Endothelial cell of umbilical vein (primary cell): ENCODE measurements at places on chromosomes 3 and 15. TPM values are rescaled to one million over a fixed set of nuclear protein-coding genes. Genes with fewer than 3 reads are reported as not detected.

CPEB1 gene
- total RNA-seq: not detected in 2 replicates

HEMK1 gene
- 12.0 and 15.2 TPM in 2 replicates for total RNA-seq

DNA sequence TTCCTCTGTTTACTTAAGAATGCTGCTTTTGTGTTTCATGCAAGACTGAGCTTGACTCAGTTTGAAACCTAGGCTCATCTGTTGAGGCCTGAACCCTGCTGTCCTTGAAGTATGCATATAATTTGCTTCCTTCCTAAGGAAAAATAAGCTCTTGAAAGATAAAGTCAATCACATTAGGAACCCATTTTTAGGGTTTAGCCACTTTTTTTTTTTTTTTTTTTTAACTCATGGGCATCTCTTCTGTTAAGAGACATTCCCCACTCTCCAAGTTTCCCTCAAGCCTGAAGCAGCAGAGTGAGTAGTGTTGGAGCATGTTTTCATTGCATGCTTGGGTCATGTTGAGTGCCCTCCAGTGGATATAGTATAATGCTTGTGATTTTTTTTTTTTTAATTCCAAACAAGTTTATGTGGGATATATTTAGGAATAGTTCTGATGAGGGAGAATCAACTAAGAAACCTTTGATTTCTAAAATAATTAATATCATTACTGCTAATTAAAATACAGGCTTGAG lies 3.6 kb downstream of the CTNNB1 start:
- peak; percentile 71 for DNase-seq

SPATA12 gene
- total RNA-seq: 0.14 TPM in 1 of 2 replicates, not detected in the other

TMEM266 gene
- total RNA-seq: not detected in 2 replicates

DNA sequence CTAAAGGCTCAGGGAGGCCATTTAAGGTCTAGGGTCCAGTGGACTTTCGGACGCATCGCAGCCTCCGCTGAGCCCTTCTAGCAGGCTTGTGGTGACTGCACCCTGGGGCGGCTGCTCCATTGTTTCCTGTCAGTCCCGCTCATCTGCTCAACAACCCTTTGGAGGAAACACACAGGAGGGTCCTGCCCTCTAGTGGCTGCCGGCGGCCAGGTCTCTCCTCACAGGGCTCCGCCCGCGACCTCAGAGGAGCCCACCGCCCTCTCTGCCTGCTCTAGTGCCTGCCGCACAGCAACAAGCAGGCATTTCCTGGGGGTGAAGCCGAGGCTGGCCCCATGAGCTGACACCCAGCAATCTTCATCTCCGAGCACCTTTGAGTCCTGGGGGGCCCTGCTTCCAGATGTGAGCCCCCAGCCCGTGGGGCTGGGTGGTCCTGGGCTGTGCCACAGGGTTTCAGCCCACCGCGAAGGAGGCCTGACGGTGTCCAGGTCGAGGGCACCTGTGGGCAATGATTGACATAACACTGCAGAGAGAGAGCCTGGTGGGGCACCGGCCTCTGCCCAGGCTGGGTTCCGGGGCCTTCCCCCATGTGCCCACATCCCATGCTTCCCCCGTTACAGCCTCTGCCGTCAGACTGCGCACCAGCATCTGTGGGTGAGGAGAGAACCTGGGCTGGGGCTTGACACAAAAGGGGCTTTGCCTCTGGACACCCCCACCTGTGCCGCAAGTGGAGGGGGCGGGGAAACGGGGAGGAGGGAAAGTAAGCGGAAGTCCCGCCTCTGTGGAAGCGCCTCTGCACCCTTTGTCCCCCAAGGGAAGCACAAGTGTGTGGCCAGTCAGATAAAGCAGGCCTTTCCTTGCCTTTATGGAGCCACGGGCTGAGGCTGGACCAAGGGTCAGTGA lies 27.0 kb upstream of the SFMBT1 start:
- peak; percentile 73 for DNase-seq

DNA sequence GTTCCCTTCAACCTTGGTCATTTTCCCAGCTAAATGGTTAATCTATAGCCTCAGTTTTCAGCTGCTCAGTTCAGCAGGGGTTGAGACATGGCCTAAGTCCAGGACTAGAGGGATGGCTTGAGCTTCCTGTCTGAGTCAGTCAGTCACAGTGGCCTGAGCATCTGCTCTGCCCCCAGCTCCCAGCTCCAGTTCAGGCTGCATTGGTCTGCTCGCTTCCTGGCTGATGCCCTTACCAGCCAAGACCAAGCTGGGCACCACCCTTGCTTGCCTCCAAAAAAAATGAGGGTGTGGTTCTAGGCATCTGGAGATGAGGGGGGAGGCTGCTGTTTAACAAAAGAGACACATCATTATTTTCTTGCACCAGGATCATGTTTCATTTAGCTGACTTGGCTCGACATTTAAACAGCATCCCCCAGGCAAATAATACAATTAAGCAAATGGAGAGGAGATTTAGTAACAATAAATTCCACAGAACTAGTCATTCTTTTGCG lies 70.7 kb downstream of the WNT5A start:
- DNase-seq: no peak

DNA sequence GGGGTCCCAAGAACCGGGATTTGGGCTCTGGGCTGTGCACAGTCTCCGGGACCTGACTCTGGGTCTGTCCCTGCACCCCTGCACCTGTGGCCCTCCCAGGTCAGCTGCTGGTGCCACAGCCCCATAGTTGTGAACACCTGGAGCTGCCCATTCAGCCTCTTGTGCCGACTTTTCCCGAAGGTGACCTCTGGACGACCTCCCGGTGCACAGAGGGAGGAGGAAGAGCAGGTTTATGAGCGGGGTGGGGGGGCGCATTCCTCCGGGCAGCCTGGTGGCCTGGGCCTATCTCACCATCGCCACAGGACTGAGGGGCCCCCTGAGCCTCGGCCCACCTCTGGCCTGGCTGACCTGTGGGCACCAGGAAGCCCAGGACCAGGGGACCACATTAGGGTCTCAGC lies 45.3 kb downstream of the DNAJB8 start:
- DNase-seq: no peak
